ENCODE measurements at places on chromosomes 5 and 9. TPM values are rescaled to one million over a fixed set of nuclear protein-coding genes. Genes with fewer than 3 reads are reported as not detected.

The PTGES gene
- not detected for total RNA-seq

GRCh38 chr9:96047741-96048103 lies 172.2 kb downstream of the ERCC6L2 start:
- no peak for DNase-seq
- no peak overlapping the region for H3K4me3 ChIP-seq
- H3K4me1 ChIP-seq: peaks cover 3% of the 10 kb centered on the region
- no peaks in the 10 kb centered on the region for H3K36me3 ChIP-seq
- no peak overlapping the region for H3K27ac ChIP-seq
- H3K27me3 ChIP-seq: peaks cover 5% of the 10 kb centered on the region

- no peak overlapping the region for H3K27ac ChIP-seq
- H3K4me3 ChIP-seq: no peak overlapping the region
- DNase-seq: no peak
- peaks cover 5% of the 10 kb centered on the region for H3K36me3 ChIP-seq
- H3K27me3 ChIP-seq: peaks cover 9% of the 10 kb centered on the region
Observed at GRCh38 chr5:140303966-140304365, 1.1 kb upstream of the PFDN1 start.

The FAM78A gene
- 76.8 TPM for total RNA-seq

The JAKMIP2 gene
- 6.1 TPM for total RNA-seq

The C5orf58 gene
- not detected for total RNA-seq

The SH3RF2 gene
- total RNA-seq: 0.12 TPM
